Inflammatory macrophage (primary cell): ENCODE measurements at places on chromosomes 6 and 20.

DNA sequence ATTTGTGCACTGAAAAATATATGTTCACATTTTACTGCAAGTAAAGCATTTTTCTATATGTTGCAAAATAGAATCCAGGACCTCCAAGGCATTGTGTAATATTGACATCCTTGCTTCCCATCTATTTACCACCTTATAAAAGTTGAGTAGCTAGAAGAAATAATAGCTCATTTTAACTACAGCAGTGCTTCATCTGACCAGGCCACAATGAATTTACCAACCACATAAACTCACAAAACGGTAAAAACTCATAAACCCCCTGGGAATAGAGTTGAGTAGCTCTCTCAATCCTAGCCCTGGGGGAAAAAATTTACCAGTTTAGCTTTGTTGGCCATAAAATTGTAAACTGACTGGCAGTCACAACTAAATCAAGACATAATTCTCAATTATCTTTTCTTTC is 3.9 kb downstream of the ATXN1 start:
- DNase-seq = no peak

GRCh38 chr20:64180673-64181072 is 16.4 kb downstream of the MYT1 start:
- no peak for DNase-seq

- DNase-seq = no peak
These were observed 211.3 kb upstream of the RUNX2 start for GRCh38 chr6:45116714-45117410.

DNA sequence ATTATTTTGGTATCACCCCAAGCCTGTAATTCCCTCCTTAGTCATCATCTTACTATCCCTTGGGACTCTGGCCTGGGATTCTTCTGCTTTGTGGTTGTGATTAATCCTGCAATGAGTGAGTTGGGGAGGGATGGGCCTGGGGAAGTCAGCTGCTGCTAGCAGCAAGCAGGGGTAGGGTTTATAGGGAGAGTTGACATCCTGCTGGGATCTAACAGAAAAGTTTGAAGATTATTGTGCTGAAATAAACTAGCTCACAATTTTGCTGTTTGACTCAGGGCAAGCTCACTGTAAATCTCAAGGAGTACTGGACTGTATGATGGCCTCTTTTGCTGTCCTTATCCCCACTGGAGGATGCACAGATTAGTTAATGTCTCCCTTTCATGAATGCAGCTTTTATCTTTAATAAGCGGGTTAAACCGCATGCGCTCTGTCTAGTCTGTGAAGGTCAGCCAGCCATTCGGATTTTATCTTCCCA is 83.4 kb downstream of the JARID2 start:
- no peak for DNase-seq

GRCh38 chr6:12113190-12113577 is 101.1 kb downstream of the HIVEP1 start:
- DNase-seq = no peak

DNA sequence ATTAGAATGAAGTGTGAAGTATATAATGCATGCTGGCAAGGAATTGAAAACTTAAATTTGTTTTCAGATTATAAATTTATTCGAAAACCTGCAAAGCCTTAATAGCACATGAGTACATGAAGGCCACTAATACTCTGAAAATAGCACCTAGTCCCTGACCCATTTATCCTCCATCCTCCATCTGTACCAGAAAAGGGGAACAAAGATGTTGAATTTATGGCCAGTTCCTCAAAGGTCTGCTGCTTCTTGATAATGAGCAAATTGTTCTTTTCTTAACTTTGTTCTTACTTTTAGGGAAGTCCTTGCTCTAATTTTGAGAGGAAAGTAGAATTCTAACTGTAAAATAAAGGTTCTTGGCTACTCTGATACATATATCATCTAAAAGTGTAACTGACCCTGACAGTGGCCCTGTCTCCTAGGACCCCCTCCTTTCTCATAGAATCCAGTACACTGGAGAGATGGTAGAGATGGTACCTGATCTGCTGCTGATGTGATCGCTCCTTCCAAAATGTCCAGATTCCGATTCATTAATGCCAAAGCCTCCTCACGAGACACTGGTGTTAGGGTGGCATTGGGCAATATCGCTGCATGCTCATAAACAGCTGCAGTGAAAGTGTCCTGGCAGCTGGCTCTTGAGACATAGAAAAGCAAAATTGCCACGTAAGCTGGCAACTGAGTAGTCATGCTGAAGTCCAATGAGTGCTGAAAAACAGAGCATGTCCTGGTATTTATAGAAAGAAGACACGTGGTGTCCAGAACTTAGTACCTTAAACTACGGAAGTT is at the start of gene VNN1:
VNN1 (minus strand) TSS at position 704 of the 783 bp plus-strand sequence; CDS start at position 684, 20 bp downstream.
- DNase-seq = peak; percentile 93

- DNase-seq = no peak
These were observed 24.5 kb downstream of the PLCB4 start for GRCh38 chr20:9093218-9093957.

DNA sequence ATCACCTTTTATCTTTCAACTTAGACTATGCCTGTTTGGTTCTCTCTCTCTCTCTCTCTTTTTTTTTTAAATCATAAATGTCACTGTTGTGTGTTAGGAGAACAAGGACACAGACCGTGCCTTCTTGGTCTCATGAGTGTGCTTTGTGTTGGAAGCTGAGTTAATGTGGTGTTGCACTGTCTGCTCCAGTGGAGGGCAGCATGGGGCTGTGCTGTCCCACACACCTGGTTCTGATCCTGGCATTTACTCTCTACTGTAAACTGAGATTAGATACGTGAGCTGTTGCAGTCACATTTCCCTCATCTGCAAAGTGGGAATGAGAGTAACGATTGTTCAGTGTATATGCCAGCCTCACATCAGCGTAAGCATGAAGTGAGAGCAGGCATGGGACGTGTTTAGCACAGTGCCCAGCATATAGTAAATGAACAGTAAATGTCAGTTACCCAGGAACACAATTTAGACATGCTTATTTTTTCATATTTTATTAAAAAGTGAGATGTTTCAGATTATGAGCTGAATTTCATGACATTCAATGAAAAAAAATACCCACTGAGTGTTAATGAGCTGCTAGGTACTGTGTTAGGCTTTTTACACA is 161.1 kb downstream of the FARS2 start:
- DNase-seq = no peak

DNA sequence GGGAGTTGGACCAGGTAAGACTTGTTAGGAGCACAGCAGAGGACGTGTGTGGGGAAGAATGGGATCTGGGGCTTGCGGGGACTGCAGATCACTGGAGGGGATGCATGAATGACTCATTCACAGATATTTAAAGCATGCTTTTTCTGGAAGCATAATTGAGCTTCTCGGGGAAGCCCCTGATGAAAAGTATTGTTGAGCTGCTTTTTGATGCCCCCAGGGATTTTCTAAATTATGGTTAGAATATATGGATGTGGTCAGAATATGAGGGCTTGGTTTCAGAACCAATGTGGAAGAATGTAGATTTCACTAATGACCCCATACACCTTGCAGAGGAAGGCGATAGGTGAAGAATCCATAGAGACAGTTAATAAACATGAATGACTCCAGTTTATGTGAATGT is 36.1 kb downstream of the GMPR start:
- no peak for DNase-seq

DNA sequence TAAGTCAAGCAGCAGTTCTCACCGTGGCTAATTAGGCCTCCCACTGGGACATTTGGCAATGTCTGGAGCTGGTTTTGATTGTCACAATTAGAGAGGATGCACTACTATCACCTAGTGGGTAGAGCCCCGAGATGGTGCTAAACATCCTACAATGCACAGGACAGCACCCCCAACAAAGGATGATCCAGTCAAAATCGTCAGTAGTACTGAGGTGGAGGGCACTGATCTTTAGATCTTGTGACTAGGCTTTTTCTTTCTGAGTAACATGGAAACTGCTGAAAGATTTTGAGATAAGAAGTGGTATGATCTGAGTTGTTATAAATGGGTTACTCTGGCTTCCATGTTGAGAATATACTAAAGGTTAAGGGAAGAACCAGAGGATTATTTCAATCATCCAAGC is 12.0 kb downstream of the UBD start:
- DNase-seq = no peak

DNA sequence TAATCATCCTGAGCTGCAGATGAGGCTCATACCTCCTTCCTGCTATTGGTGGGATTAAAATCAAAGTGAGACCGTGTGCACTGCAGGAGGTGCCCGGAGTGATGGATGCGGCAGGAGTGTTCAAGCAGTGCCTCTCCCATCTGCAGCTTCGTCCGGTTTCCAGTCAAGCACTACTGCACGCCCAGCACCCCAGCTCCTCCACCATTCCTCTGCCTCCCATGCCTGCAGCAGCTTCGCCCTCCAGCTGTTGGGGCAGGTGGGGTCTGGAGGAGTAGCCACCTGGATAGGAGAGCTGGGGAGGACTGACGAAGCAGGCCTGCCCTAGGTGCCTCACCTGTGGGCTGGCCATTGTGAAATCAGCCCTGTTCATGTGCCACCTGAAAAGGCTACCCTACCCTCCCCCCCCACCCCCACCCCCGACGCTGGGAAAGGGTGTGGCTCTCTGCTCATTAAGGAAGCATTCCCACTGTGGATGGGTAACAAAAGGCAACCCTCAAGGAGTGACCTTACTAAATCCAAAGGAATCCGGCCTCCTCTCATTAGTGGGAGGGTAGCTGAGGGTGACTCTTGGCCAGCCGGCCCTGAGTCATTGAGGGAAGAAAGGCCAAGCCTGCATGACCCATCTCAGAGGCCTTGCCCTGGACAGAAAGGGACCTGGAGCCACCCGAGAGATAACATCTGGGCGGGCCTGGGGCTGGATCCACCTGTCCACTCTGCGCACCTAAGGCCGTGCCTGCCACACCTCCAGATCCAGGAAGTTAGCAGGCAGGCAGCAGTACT is 115.9 kb upstream of the ARMC2 start:
- DNase-seq = no peak

GRCh38 chr6:55895972-55896730 is 20.8 kb upstream of the BMP5 start:
- DNase-seq = no peak

DNA sequence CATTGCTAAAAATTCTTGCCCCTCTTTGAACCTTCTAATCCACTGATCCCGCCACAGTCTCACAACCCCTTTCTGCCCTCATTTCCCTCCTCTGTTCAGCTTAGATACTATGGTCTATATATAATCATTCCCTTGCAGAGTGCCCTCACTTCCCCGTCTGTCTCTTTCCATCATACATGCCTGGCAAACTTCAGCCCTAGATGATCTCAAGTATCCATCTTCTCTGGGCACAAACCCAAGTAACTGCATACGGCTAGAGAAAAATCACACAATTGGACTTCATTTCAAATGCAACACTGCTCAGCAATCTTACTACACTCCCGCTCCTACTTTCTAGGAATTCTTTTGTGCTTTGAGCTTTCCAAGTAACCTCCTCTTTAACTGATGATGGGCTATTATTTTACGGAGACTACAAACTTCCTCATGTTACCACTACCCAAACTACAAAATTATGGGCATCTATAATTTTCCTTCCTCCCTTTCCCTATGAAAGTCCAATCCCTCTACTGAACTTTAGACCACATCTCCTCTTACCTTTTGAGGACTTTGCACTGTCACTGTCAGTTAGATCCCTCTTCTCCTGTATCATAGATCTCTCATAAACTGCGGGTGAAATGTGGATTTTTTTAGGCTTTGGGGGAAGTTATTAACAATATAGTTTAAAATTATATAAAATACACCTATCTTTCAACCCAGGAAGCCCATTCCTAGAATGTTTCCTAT is 135.6 kb downstream of the BTBD9 start:
- no peak for DNase-seq

GRCh38 chr6:158816803-158817727 is 2.1 kb downstream of the EZR start:
- no peak for DNase-seq

- no peak for DNase-seq
These were observed 8.2 kb upstream of the RPS6KA2 start for GRCh38 chr6:166635013-166635970.

DNA sequence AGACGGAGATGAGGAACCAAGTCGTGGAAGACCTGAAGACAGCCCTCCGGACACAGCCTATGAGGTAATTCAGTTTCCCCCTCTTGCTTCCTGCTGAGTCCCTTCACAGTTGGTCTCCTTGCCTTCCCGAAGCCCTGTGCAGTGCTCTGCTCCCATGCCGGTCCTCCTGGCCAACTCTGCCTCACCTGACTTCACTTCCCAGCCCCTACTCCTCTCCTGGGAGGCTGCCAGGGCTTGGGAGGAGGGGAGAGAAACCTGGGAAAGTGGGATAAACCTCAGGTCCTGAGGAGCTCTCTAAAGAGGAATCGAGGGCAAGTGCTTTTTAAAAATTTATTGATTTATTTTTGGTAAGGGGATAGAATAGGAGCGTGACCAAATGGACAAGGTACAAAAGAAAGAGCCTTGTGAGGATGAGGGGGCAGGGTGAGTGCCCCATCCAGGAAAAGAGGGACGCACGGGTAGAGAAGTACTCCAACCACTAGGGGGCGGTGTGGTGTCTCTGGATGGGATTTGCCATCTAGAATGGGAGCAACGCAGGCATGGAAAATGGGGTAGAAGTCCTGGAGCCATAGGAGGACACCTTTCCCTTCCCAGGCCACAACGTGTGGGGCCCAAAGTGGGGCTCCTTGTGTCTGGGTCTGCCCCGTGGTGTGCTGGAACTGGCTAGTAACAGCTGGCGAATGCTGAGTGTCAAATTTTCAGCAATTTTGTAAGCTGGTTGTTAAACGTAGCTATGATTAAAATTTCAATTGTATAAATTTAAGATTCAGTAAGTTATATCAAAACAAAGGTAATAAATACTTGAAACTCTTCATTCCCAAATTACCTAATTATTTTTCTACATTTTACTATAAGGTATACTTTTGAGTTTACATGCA is 69.0 kb downstream of the MOCS1 start:
- DNase-seq = peak; percentile 69

DNA sequence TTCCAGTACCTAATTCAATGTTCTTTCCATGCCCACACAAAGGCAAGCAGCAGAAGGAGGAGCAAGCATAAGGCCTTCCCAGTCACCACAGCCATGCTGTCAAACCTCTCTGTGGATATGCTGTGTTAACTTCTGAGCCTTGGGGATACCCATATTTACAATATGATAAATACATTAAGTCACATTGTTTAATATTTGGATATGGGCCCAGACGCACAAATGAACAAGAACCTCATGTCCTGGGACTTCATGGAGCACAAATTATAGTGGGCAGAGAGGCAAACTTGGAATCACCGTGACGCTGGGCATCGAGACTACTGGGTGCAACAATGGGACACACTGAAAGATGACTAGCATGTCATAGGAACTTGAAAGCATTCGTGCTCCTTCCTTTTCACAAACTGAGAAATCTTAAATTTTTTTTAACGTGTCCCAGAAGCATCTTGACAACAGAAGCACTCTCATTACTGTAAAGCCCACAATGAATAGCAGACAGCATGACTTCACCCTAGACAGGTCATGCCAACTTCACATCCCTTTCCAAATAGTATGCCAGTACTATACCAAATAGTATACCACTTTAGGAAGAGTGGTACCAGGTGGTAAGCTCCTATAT is 16.0 kb downstream of the SOD2 start:
- no peak for DNase-seq

DNA sequence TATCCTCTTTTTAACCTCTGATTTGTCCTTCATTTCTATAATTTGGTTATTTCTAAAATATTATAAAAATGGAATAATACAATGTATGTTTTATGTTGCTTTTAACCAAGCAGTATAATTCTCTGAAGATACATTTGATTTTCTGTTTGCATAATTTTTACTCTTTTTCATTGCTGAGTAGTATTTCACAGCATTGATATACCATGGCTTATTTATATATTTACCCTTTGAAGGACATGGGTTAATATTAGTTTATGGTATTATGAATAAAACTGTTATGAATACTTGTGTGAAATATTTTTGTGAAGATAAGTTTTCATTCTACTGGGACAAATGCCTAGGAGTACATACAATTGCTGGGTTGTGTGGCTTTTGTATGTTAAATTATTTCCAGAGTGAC is 748.6 kb downstream of the TENT5A start:
- no peak for DNase-seq
